Activated CD4-positive, alpha-beta T cell treated with anti-CD3 and anti-CD28 coated beads, Interleukin-2, amount 10 ng/mL, durations not matched to agents 24 days and 14 days (primary cell): ENCODE measurements at places on chromosomes 7 and 10. TPM values are rescaled to one million over a fixed set of nuclear protein-coding genes. Genes with fewer than 3 reads are reported as not detected.

DNA sequence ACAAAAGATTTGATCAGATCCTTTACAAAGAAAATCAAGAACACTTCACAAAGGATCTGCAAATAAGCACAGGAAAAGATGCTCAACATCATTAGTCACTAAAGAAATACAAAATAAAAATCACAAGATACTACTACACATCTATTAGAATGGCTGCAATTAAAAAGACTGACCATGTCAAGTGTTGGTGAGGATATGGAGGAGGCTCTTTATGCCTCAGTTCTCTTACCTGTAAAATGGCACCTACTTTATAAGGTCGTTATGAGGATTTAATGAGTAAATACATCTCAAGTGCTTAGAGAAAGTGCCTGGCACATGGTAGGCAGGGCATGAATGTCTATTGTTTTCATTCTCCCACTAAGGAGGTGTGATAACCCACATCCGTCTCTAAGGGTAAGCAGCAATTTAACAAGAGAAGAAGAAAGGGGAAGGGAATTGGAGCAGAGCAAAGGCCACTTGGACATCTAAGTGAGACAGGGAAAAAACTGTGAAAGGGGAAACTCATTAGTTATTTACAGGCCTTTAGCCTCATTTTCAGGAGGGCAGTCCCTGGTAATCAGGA is 157.5 kb upstream of the NFE2L3 start:
- no peak for DNase-seq

GRCh38 chr7:36838616-36839225 is 114.4 kb upstream of the AOAH start:
- no peak for DNase-seq

DNA sequence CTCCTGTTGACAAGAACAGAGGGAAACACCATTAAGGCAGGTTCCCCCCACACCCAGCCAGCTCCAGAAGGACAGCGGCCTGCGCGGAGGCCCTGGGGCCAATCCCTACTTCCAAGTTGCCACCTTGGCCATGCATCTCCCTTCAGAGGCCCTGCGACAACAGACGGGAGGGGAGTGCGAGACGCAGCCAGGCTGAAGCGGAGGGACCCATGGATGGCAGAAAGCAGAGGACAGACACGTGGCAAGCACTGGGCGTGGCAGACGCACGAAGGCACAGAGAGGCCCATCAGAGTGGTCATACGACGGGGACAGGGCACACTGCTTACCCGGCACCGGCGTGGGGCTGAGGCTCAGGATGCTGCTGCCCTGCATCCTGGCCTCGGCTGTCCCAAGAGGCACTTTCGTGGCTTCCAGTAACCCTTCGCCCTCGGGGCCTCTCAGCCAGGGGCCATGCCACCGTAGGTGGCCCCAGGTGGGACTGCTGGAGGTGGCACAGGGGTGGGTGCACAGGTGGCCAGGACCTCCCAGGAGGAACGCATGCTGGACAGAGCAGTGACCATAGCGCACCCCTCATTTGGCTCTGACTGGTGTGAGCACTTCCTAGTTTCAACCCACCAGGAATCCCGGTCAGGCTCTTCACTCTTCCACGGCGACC is 11.4 kb downstream of the CXCL12 start:
- DNase-seq = no peak

The SPAM1 gene
- not detected in 2 replicates for total RNA-seq

The PAPSS2 gene
- total RNA-seq = 0.07 TPM in 1 of 2 replicates, not detected in the other

- DNase-seq = no peak
These were observed 75.7 kb downstream of the VPS41 start for GRCh38 chr7:38833329-38833728.

DNA sequence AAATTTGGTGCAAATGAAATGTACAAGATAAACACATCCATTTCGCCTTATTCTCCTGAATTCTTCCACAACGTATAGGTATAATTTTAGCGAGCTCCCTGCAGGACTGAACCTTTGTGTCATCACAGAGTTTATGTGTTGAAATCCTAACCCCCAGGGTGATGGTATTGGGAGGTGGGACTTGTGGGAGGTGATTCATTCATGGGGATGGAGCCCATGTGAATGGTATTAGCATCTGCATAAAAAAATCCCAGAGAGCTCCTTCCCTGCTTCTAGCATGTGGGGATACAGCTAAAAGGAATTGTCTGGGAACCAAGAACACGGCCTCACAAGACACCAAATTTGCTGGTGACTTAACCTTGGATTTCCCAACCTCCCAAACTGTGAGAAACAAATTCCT is 741.4 kb upstream of the VSTM2A start:
- DNase-seq = no peak

- peak; percentile 40 for DNase-seq
These were observed 40.9 kb upstream of the FHIP2A start for GRCh38 chr10:114780577-114781184.

GRCh38 chr10:80172896-80173295 is 32.4 kb downstream of the ANXA11 start:
- no peak for DNase-seq

DNA sequence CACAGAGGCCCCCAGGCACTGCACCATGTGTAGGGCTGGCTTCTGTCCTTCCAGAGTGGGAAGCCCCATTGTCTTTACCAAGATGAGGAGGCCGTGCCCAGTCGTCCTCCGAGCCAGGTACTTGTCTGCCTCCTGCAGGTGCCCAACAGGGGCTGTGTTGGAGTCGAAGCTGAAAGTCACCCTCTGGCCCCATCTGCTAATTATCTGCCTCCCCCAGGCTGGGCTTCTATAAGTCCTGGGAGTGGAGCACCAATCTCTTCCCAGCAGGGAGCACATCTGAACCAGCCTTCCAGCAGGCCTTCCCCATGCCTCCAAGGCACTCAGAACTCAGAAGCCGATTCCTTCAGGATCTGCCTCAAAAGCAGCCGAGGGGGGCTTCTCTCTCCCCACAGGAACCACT is 11.6 kb upstream of the CHST15 start:
- DNase-seq = no peak

DNA sequence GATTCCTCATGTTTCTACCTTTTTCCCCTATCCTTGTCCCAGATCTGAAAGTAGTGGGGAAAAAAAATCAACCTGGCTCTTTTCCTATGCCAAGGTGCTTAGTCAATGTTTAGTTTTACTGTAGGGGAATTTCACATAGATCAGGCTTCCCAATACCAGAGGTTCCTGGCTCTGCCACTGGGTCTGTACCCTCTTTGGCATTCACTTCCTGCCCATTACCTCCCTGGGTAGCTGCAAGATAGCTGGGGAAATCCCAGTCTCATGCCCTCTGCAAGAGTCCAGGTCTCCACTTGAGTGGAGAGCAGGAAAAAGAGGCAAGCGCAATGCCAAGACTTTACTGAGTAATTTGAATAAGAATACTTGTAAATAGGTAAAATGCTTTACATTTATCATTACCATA is 3.5 kb upstream of the BPGM start:
- DNase-seq = no peak

DNA sequence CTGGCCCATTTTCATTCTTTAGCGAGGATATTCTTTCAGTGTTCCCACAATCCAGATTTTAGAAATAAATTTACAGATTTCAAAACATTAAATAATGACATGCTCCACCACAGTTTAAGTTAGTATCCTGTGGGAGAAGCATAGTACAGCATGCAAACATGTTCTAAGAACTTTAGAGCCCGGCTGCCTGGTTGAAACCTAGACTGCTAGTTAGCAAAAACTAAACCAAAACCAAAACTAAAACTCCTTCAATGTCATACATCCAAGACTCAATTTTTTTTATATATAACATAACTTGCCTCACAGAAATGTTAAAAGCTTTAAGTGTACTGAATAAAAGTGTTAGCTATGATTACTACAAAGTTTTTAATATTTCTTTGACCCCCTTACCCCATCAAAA is 17.0 kb downstream of the TRA2A start:
- peak; percentile 68 for DNase-seq
